ENCODE measurements at places on chromosomes 5 and 9.

GRCh38 chr9:22078081-22078480 is 69.0 kb upstream of the CDKN2B start:
- DNase-seq = no peak

DNA sequence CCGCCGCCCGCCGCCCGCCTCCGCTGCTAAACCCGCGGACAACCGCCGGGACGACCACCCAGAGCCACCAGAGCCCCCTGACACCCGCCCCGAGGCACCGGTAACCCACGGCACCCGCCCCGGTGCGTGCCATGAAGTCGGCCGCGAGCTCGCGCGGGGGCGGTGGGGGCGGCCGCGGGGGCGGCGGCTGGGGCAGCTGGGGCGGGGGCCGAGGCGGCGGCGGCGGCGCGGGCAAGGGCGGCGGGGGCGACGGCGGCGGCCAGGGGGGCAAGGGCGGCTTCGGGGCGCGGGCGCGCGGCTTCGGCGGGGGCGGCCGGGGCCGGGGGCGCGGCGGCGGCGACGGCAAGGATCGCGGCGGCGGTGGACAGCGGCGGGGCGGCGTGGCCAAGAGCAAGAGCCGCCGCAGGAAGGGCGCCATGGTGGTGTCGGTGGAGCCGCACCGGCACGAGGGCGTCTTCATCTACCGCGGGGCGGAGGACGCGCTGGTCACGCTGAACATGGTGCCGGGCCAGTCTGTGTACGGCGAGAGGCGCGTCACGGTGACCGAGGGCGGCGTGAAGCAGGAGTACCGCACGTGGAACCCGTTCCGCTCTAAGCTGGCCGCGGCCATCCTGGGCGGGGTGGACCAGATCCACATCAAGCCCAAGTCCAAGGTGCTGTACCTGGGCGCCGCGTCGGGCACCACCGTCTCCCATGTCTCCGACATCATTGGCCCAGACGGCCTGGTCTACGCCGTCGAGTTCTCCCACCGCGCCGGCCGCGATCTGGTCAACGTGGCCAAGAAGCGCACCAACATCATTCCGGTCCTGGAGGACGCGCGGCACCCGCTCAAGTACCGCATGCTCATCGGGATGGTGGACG is 499 bp downstream of the FBLL1 start:
- DNase-seq = no peak

DNA sequence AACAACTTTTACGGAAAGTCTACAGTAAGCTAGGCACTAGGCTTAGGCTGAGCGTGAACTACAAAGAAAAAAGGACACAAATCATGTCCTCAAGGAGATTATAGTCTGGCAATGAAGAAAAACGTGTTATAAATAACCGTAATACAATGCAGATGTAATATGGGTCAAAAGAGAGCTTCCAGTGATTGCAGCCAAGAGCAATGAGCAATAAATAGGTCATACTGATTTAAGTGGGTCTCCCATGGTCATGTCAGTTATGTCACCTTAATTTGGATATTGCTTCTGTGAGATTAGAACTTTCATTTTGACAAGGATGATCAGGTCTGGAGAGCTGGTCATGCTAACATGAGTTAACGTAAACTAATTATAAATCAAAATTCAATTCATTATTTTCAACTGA is 158.6 kb upstream of the GNA14 start:
- no peak for DNase-seq

GRCh38 chr5:154466671-154467070 is 11.4 kb downstream of the HAND1 start:
- DNase-seq = no peak

GRCh38 chr5:74988273-74988983 is 63.9 kb downstream of the GCNT4 start:
- DNase-seq = no peak

- no peak for DNase-seq
Observed at GRCh38 chr9:37787059-37787458, 2.2 kb upstream of the EXOSC3 start.

GRCh38 chr9:101727612-101728524 is 10.6 kb downstream of the GRIN3A start:
- DNase-seq = peak; percentile 22

- no peak for DNase-seq
Observed at GRCh38 chr5:80231243-80231642, 24.6 kb downstream of the SERINC5 start.

DNA sequence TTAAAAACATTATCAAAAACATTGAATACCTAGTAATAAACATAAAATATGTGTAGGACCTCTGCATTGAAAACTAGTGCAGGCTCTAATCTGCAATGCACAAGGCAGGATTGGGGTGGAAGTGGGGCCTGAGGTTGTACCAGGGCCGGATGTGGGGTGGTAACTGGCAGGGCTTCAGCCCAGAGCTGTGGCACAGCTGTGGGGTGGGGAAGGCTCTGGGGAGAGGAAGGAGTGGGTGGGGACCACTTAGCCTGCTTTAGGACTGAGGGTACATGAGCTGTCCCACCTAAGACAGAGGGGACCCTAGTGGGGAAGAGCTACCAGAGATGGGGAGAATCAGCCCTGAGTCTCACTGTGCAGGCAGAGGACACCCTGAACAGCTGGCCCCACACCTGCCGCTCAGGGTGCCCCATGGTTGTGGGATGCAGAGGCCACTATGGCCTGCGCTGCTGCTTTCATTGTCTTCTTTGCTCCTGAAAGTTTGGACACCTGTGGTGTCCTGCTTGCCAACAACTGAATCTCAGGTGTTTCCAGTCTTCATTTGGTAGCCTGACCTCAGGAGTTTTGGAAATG is 311.4 kb downstream of the TLE4 start:
- no peak for DNase-seq

DNA sequence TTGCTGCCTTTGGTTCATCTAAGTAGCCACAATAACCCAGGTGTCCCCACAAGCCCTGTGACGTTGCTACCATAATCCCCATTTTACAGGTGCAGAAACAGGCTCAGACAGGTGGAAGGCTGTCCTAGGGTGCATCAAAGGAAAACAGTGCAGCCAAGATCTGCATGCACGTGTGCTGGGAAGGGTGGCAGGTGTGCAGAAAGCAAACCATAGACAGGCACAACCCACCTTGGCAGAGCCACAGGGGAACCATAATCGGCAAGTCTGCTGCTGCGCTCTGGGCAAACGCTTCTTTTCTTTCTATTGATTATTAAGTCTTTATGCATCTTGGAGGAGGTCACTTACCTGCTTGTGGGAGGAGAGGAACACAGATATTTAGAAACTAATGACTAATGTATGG is 7.1 kb downstream of the NSG2 start:
- no peak for DNase-seq

DNA sequence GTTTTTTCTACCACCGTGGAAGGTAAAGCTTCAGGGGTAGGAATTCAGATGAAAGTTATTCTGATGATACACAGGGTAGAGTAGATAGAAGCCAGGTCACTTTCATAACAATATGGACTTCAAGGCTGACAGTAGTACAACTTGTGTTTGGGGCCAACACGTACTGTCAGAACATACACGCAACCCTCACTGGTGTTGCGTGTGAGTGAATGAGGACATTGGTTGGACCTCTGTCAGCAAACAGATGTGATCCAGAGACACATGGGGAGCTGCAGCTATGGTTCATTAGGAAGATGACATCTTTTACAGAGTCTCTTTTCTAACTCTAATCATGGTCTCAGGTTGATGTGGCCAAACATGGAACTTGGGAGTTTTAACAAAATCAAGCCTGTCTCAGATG is 70.1 kb upstream of the MOCS2 start:
- no peak for DNase-seq

- DNase-seq = no peak
Observed at GRCh38 chr9:97367729-97368128, 44.2 kb upstream of the TDRD7 start.

DNA sequence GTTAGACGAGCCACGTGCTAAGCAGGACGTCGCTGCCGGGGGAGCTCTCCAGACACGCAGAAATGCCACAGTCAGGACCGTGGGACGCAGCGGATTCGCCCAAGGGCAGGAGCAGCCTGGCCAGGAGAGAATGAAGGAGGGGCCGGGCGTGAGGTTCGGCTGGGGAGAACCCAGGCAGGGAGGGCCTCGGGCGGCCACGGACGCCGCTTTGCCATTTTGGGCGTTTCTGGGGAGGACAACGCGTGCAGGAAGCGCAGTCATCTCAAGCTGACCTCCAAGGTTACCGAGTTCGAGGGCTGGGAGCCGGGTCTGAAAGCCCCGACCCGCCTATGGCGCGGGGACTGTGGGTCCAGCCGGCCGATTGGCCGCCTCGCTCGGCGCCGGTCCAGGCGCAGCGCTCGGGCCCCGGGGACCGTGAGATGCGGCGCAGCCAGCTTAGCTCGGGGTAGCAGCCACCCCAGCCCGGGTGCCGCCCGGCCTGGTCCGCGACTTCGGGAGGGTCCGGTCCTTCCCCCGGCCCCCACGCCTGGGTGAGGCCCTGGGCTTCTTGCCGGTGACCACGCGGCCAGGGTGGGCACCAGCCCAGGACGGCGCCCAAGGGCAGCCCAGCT is 760 bp upstream of the MAN1B1 start:
- no peak for DNase-seq

- DNase-seq = no peak
Observed at GRCh38 chr5:143208365-143208641, 195.2 kb downstream of the NR3C1 start.

GRCh38 chr9:113934167-113934828 is 58.2 kb downstream of the ZNF618 start:
- DNase-seq = no peak

DNA sequence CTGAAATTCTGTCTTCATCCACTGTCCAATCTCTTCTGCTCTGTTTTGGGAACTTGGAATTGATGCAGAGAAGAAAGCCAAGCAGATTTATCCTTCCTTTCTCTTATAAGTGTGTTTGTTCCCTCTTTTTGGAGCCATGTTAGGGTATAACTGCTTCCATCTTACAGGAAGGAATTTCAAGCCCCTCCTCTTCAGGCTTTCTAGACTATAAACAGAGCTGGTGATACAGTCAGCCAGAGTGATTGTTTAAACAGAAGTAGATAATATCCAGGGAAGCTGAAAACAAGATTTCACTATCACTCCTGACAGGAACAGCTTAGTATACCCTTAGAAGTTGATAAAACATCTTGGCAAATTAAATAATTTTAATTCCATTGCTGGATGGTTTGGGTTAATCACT is 102.1 kb upstream of the DMRT1 start:
- DNase-seq = no peak

DNA sequence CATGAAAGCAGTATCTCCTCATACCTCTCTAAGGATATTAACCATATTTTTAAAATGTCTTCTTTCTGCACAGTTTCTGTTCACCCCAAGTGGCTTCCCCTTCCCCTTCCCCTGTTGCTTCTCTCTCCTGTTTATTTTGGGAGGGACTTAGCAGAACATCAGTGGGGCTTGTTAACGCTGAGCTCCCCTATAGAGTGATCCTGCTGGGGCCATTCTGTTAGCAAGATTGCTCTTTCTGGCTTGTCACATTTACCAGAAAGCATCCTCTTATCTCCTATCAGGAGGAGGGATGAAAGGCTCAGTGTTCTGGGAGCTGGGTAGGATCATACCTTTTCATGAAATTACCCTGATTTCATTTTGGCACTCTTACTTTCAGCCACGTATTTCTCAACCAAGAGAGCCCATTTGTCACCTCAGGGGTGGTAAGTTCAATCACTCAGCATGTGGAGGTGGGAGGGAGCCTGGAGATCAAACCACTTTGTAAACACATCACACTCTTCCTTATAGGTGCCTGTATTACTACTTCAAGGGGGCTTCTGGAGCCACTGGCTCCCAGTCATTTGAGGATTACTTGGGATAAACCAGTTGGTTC is 16.7 kb downstream of the NXNL2 start:
- no peak for DNase-seq

- no peak for DNase-seq
Observed at GRCh38 chr5:2193142-2193541, 310.4 kb upstream of the IRX4 start.

DNA sequence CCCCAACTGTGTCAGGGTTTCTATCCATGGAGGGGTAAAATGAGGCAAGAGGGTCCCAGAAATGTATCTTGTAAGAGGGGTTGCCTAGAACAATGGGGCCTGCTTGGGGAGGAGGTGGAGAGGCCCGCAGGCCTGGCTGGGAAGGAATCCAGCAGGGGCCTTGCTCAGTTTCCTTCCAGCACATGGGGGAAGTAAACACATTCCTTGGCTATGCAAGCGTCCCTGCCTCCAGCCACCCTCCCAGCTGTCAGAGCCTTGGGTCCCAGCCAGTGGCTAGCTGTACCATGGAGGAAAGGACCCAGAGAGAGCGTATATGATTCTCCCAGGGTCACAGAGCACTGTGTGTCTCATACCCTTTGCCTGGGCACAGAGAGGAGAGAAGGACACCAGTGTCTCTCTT is 71.1 kb upstream of the IL17B start:
- no peak for DNase-seq

GRCh38 chr5:17995997-17996396 is 361.7 kb downstream of the TAF11L14 start:
- no peak for DNase-seq

GRCh38 chr5:178347956-178348355 is 115.4 kb upstream of the PHYKPL start:
- DNase-seq = no peak

DNA sequence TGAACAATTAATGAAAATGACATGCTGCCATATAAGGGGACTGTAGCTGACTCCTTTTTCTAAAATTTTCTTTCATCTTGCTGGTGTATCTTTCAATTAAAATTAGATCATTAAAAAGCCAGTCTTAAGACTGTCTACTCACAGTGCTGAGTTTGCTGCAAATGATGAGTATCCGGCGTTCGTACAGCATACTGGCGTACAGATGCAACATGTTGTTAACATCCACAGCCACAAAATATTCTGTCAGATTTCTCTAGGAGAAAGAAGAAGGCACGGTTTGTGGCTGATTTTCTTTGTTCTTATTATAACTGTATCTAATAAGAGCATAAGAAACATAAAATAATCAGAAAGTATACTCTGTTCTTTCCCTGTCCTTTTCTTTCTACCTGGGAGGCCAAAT is 278.1 kb downstream of the DENND1A start:
- DNase-seq = no peak

- no peak for DNase-seq
Observed at GRCh38 chr5:137679195-137679594, 56.7 kb downstream of the KLHL3 start.

DNA sequence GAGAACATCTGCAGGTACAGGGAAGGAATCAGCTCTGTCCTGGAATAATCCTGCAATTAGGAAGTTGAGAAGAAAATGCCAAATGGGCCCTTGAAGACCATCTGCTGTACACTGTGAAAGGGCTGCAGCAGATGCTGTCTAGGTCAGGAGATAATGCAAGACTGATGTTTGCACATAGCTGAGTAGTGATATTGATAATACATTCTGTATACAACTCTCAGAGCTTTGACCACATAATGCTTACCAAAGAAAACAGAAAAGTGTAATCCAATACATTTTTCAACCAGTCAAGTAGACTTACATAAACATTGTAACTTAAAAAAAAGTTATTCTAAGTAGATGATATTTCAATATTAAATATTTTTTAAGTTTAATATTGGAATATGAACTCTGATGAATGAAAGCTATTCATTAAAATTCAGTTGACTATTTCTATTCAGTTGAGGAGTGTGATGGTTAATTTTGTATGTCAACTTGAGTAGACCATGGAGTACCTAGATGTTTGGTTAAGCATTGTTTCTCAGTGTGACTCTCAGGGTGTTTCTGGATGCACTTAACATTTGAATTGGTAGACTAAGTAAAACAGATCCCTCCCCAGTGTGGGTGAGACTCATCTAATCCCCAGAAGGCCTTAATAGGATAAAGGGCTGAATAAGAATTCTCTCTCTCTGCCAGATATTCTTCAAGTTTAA is 380.1 kb upstream of the PRR16 start:
- no peak for DNase-seq

- DNase-seq = no peak
Observed at GRCh38 chr5:51731421-51732029, 348.3 kb downstream of the ISL1 start.

- no peak for DNase-seq
Observed at GRCh38 chr9:17734674-17735073, 155.8 kb downstream of the SH3GL2 start.

All from putamen (tissue), 1 donor.